ENCODE measurements at places on chromosomes 11 and 22.

- no peak for DNase-seq
Observed at GRCh38 chr11:73651661-73652045, 5.3 kb downstream of the PLEKHB1 start.

- peak; percentile 68 for DNase-seq
Observed at GRCh38 chr11:62832336-62833234, at the start of gene TEX54. Gene TEX54, minus strand, starts transcription at chr11:62832841.

DNA sequence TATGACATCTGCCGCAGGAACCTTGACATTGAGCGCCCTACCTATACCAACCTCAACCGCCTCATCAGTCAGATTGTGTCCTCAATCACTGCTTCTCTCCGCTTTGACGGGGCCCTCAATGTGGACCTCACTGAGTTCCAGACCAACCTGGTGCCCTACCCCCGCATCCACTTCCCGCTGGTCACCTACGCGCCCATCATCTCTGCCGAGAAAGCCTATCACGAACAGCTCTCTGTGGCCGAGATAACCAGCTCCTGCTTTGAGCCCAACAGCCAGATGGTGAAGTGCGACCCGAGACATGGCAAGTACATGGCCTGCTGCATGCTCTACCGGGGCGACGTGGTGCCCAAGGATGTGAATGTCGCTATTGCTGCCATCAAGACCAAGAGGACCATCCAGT, 16.0 kb downstream of the TUBA8 start:
- DNase-seq: no peak

GRCh38 chr11:102837646-102838045, 5.8 kb downstream of the MMP3 start:
- DNase-seq: no peak

DNA sequence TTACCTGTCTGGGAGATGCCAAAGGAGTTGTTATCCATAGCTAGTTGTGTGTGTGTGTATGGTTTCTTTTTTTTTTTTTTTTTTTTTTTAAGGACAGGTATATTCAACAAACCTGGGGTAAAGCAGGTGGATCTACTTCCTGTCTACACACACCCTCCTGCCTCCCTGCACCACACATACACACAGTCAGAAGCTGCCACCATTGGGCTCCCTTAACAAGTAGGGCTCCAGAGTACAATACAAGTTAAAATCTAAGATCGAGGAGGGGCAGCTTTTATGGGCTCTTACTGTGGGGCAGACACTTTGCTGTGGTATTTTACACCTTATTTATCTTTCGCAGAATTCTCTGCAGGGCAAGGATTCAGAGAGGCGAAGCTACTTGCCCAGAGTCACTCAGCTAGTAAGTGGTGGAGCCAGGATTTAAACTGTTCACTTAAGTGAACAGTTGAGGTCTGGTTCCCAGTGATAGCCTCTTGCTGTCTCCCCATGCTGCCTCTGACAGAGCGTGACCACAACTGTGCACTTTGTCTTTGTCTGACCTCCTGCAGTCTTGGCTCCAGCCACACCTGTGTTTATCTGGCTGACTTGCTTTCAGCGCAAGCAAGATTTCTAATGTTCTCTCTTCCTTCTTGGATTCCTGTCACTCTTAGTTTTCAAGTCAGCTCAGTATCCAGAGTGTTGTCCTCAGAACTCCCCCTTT, 135.0 kb downstream of the CSNK2A3 start:
- DNase-seq: no peak

GRCh38 chr11:110338684-110339083, 42.3 kb upstream of the RDX start:
- no peak for DNase-seq

DNA sequence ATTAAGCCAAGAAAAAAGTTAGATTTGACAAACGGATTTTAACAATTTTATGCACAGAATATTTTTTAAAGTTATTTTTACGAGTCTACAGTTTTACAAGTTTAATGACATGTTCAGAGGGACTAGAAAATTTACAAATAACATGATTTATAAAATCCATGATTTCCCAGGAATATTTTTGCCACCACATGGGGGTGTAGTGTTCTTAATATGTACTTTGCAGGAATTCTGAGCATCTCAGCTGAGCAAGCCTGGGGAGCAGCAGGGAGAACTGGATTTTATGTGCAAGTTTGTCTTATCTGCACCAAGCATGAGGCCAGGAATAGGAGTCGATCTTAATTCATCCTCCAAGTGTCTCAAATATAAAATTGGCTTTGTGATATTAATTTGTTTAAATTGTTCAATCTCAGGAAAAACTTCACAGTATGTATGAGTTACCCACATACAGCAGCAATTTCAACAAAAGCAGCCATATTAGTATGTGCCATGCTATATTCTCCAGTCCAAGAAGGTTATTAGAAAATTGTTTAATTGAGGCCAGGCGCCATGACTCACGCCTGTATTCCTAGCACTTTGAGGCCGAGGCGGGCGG, 826.3 kb downstream of the DLG2 start:
- DNase-seq: no peak

DNA sequence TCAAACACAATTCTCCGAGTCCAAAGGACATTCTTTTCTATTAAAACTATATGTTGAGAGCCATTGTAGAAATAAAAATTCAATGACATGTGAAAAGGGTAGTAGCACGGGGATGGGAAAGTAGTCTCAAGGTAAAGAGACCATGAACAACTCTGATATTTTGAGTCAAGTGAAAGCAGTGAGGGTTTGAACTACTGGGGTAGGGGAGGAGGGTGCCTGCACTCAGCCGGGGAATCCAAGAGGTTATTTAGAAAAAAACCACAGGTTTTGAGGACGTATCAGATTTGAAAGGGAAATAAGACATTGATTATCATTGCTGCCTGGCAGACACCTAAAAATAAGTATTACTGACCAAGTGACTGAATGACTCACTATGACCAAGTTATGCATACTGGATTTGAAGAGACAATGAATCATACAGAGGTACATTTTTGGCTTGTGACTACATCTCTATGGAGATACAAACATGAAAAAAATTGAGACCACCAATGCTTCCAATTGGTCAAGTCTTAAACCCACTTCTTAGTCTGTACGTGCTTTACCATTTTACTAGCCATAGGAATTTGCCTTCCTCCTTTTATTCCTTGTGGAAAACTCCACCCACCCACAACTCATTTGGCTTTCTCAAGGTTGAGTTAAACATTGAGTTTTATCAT, 2.2 kb upstream of the OR52H1 start:
- no peak for DNase-seq

- no peak for DNase-seq
Observed at GRCh38 chr11:21896746-21897602, 295.9 kb upstream of the ANO5 start.

DNA sequence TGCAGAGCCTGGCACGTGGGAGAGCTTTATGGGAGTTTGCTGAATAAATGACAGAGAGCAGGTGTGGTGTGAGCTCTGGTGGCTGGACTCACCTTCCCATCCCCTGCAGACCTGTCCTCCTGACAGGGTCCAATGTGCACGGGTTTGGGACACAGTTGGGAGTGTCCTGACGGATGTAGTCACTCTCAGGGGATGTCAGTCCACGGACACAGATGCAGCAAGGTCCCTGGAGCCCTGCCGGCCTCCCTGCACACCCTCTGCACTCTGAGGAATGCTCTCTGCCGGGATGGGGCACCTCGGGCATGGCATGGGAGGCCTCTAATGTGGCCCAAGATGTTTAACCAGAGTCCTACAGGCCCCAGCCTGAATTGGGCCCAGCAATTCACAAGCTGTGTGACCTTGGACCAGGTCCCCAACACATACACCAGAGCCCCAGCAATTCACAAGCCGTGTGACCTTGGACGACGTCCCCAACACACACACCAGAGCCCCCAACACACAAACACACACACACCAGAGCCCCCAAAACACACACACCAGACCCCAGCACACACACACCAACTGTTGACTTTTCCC, 30.0 kb upstream of the RFPL3 start:
- DNase-seq: no peak

DNA sequence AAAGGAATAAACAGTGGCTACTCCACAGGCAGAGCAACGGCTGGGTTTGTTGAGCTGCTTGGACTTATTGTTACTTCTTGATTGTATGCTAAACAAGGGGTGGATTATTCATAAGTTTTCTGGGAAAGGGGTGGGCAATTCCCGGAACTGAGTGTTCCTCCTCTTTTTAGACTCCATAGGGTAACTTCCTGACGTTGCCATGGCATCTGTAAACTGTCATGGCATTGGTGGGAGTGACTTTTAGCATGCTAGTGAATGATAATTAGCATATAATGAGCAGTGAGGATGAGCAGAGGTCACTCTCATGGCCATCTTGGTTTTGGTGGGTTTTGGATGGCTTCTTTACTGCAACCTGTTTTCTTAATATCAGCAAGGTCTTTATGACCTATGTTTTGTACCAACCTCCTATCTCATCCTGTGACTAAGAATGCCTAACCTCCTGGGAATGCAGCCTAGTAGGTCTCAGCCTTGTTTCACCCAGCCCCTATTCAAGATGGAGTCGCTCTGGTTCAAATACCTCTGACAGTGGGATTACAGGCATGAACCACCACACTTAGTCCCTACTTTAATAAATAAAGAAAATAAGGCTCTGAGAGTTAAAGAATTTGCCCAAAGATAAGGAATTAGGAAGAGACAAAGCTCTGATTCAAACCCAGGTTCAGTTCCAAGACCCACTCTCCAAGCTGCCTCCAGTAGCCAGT, 65.6 kb upstream of the CLMP start:
- DNase-seq: no peak

DNA sequence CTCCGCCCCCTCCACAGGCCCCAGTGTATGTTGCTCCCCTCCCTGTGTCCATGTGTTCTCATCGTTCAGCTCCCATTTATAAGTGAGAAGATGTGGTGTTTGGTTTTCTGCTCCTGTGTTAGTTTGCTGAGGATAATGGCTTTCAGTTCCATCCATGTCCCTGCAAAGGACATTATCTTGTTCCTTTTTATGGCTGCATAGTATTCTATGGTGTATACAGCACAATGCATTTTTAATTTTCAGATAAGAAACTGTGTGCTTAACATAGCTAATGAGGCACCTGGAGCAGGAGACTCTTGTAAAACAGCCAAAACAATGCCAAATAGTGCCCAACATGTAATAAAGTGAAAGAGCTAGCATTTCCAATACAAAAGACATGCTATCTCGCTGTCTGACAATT, 21.8 kb downstream of the ALG9 start:
- DNase-seq: no peak

DNA sequence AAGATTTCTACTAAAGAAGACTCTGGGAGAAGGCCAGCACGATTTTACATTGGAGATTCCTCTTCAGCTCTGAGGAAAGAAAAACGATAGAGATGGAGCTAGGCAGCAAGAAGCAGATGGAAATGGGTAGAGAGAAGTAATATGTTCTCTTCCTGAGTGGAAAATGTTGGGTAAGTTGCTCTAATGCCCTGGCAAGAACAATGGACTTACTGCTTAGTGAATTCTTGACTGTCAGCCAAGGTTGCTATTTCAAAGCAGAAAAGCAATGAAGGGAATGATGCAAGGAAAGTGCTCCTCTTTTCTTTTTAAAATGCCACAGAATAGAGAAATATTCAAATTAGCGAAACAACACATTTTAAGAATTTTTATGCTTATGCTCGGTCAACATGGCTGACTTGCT, 38.4 kb upstream of the CWF19L2 start:
- DNase-seq: no peak

DNA sequence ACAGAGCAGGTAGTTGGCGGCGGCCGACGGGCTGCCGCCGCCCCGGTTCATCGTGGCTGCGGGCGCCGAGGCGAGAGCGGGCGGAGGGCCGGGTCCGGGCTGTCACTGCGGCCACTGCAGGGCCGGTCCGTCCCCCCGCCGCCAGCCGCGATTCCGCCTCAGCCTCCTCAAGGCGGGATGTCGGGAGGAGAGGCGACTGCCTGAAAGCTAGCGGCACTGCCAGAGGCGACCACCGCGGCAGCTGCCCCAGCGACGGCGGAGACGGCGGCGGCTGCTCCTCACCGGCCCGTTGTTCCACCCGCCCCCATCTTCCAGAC, 234 bp downstream of the SESN3 start:
- DNase-seq: no peak

GRCh38 chr22:19527321-19527721, 3.1 kb upstream of the CLDN5 start:
- no peak for DNase-seq

DNA sequence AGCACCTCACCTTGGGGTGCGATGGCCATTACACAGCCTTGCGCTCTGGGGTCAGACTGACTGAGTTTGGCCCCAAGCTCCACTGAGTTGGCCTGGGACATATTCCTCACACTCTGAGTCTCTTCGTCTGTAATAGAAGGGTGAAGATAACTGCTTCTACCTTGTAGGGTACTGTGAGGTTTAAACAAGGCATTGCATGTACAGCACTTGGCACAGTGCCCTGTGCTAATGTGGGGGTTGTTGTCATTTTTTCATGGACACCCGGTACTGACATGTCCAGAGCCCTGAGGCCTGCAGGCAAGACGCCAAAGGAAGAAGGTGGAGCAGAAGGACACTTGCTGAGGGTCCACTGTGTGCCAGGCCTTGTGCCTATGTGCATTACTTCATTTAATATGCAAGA, 50.7 kb downstream of the OTOG start:
- no peak for DNase-seq

GRCh38 chr11:70225681-70226177, 22.6 kb downstream of the FADD start:
- peak; percentile 58 for DNase-seq

- DNase-seq: no peak
Observed at GRCh38 chr22:49882519-49883293, 29.1 kb downstream of the ZBED4 start.

- no peak for DNase-seq
Observed at GRCh38 chr11:14309425-14310192, 49.4 kb downstream of the RRAS2 start.

DNA sequence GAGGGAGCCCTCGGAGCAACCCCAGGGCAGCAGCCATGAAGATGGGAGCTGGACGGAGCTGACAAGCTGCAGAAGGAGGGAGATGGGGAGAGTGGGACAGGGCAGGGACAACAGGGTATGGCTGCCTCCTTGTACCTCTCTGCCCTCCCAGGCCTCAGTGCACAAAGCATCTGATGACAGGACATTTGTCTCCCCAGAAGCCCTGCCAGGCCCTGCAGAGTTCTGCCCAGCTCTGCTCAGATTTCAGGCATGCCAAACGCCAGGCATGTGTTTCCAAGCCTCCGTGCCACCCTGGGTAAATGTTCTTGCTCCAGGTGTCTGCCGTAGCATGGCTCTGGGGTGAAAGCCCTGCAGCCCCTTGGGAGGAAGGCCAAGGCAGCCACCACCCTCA, 1.1 kb upstream of the IFITM10 start:
- DNase-seq: no peak

DNA sequence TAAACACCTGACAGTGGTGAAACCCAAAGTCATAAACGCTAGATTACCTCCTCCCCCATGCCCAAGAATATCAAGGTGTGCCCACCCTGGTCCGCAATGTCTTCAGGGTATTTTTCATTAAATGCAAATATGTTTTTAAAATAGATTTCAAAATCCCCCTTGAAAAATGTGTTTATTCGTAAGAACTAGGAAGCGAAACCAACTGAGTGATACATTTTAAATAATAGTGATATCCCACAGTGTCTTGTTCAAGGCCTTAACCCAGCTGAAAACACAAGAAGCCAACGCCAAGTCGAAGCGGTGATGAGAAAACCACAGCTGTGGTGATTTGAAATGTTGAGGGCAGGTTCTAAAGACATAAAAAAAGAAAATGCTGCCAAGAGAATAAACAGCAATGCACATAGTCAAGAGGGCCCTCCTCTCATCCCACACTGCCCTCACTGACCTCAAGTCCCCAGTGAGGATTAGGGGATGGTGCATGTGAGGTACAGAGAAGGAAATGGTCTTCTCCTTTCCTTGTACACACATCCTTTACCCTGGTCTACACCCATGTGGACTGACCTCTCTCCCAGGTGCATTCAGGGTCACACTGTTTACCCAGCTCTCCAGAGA, 25.5 kb downstream of the KCNJ1 start:
- DNase-seq: no peak

- DNase-seq: no peak
Observed at GRCh38 chr11:88447281-88447680, 109.7 kb upstream of the CTSC start.

Data from right cardiac atrium (tissue), 5 donors.